ENCODE measurements at places on chromosomes 1 and 21.

GRCh38 chr1:219337588-219337987 is 163.9 kb downstream of the LYPLAL1 start:
- DNase-seq: no peak

GRCh38 chr21:32921632-32922230 is 104.0 kb upstream of the OLIG2 start:
- peak; percentile 48 for DNase-seq

GRCh38 chr1:63107066-63107465 is 215.3 kb upstream of the FOXD3 start:
- no peak for DNase-seq

DNA sequence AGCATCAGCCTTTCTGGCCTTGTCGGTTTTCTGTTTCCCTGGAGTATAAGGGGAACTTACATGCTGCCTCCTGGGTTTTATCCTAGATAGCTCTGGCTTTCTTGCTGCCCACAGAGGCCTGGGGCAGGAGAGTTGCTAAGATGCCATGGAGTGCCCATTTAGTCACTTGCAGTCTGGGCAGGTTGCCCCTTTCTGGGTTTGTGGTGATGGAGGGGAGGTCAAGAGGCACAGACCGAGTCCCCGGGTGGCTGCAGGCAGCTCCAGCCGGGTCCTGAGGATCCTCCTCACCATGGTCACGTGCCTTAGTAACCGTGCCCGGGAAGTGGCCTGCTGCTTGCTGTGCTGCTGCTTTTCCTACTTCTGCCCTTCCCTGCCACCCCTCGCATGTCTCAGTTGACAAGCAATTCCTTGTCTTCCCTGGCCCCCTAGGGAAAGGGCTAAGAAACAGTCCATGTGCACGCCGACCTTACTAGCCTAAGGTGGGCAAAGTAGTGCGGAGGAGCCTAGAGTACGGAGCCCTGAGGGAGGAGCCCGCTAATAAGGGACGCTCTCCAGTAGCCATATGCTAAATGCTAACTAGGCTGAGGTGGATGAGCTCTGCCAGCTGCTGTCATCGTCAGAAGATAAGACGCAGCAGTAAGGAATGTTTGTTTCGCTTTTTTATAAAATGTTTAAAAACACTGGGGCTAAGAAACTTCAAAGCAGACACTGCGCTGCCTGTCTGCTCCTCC is 34.8 kb downstream of the CLCA1 start:
- no peak for DNase-seq

DNA sequence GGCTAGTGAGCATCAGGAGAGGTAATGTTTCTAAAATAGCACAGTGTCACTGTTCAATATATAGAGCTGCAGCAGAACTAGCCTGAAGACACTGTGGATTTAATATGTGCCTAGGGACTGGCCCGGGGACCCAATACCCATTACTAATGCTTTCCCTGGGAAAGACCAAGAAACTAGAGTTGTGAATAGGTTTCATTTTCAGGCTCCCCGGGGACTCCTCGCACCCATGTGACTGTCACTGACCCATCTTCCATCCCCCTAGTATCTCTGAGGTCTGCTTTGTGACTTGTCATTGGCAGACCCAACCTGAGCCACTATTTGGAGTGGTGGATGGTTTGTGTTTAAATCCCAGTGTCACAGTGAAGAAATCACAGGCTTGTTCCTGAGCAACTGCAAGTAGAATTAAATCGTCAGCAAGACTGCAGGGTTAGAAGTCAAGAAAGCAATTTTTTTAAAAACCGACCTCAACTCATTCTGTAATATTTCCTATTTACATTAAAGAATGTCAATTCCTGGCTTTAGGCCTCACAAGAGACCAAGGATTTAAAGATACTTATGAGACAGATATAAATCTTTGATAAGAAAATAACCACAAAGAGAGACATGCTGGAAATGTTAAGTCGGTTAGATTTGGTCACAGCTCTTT is 130.0 kb upstream of the TNR start:
- no peak for DNase-seq

DNA sequence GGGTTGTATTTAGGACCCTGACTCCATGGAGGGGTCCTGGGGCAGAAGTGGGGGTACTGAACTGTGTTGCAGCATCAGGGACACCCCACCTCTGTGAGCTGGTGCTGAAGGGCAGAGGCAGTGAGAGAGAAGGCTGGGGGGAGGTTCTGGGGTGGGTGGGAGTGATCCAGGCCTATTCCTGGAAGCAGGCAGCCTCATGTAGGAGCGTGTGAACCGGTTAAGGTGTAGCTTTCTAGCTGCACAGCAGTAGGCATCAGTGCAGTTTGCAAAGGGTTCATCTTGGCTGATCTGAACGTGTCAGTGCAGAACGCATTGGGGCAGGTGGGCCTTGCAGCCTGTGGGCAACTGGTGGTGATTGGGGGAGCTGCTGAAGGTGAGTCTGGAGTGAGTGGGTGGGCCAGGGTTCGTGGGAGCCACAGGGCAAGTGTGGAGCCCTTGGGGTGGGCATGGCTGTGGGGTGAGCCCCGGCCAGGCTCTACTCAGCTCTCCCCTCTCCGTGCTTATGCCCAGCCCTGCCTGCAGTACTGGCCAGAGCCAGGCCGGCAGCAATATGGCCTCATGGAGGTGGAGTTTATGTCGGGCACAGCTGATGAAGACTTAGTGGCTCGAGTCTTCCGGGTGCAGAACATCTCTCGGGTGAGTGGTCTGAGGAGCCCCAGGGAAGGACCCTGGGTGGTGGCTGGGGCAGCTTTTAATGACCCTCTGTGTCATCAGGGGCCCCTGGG is 86.7 kb downstream of the PTPRU start:
- DNase-seq: no peak

DNA sequence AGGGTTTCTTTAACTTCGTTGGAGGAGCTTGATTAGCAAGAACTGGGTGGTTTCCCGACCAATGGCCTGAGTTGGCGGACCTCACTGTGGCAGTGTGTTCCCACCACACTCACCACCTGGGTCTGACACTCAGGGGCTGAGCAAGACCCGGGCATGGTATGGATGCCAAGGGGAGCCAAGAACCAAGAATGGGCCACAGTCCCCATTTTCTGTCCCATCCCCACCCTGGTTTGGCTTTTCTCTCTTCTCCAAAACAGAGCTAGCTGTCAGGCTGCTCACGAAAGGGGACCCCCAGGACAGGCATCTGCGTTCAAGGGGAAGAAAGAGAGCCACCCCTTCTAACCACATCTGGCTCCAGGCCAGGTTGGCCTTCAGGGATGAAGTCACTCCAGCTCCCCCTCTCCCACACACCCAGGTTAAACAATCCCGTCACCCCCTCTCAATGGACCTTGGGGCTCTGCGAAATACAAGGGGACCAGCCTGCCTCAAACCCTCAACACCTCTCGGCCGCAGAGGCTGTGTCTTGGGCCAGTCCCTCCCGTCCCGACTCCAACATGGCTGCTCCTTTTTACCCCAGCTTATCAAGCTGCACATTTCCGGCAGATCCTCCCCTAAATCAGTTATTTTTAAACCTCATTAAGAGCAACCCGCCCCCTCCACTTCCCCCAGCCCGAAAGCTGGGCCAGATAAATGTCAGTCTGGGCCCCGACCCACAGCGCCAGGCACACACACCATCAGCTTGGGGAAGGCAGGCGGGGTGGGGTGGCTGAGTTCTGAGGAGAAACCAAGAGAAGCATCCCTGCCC is 3.4 kb downstream of the TAGLN2 start:
- no peak for DNase-seq

DNA sequence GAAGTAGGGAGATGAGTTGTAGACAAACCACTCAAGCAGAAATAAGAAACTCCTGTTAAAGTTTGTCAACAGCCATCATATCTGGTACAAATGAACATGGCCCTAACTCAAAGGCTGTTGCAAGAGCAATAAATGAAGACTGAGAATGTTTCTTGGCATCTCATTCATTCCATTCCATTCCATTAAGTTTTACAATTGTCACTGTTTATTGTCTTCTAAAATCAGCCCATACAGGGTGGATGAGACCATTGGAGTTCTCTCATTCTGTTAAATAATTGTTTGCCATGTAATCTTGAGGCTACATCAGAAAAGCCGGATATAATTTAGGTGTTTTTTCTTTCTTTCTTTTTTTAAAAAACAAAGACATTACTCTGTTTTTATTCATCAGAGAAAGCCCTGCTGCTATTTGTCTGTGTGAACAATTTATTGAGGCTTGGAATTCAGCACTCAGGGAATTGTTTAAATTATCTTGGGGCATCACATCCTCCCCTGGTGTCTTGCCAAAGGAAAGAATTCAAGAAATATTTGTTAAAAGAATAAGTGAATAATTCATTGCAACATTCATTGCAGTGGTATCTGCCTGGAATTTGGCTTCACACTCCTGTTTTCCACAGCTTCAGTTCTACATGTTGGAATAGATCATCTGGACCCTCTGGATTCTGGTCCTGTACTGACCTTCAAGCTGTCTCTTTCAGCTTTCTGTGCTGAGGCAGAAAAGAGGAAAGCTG is 604.5 kb downstream of the PLPP3 start:
- no peak for DNase-seq

- no peak for DNase-seq
Measured at GRCh38 chr21:38821959-38822682, 16.4 kb downstream of the ETS2 start.

DNA sequence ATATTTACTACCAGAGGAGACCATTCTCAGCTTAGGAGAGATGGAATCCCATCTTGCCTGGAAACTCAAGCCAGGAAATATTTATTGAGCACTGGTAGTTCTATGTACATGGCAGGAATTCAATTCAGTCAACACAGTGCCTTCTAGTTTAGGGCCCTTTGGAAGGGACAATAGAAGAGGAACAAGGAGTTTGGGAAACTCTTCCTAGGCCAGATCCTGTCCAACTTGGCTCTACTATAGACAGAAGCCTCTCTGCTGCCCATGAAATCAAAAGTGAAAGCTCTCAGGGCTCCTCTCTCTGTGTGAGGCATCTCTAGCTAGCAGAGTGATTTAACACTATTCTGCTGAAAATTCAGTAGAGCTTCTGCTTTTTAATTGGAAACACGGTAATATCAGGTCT is 244.6 kb upstream of the MAP1LC3C start:
- no peak for DNase-seq

- DNase-seq: peak; percentile 16
Measured at GRCh38 chr1:245673881-245674414, 519.2 kb downstream of the KIF26B start.

DNA sequence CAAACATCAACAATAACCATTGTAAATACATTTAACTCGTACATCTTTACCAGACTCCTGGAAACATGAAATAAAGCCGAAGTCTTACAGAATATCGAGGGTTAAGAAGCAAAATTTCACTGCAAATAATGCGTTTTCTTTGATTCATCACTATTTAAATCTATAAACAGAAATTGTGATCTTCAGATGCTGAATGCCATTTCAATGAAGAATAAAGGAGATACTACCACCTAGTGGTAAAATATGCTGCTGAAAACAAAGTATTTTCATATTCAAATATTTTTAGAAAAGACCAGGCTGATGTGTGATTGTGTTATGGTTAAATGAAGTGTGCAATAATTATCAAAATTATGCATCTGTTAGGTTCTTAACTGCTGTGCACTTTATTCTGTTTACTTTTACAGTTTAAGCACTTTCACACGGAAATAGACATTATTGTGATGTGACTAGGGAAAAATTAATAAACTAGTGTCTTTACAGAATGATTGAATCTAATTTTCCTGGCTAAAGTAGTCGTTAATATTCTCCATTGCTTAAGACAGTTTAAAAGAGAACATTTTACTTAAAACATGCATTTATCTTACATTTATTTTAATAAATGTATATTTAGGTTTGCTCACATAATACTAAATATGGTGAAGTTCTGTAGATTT is 1093.1 kb downstream of the MRPL39 start:
- peak; percentile 4 for DNase-seq

GRCh38 chr1:159084152-159084551 is 7.6 kb upstream of the AIM2 start:
- no peak for DNase-seq

DNA sequence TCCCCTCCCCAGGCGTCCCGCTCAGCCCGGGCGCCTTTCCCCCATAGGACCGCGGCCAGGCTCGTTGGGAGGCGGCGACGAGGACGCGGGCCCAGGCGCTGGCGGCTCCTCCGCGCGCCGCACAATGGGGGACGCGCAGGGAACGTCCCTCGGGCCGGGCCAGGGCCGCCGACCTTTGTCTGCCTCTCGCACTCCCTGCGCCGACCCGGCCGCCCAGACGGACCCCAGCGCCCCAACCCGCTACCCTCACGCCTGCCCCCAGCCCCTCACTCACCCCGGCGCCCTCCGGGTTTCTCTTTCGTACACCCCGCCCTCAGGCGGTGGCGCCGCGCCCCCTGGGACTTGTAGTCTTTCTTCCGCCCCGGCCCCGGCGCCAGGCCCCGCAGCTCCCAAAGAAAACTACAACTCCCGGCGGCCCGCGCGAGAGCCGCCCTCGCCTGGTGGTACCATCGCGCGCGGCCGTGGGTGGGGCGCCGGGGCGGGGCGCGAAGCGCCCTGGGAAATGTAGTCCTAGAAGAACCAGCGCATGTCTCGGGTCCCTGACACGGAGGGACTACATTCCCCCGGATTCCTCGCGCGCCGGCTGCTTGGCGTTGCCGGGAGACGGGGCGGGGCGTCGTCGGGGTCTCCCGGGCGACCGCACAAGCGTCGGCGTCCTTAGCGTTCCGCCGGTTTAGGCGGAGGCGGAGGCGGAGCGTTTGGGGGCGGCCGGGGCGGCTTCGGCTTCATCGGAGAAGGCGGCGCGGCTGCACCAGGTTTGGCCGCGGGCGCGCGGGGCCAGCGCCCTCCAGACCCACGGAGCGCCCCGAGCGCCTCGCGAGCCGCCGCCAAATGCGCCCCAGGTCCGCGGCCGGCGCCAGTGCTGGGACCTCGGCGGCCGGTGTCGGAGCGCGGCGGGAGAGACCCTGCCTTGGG is at the start of gene C1orf159:
C1orf159 (minus strand) TSS at position 304 of the 915 bp plus-strand sequence. CDS start 24,546 bp downstream, outside the sequence.
- peak; percentile 96 for DNase-seq

DNA sequence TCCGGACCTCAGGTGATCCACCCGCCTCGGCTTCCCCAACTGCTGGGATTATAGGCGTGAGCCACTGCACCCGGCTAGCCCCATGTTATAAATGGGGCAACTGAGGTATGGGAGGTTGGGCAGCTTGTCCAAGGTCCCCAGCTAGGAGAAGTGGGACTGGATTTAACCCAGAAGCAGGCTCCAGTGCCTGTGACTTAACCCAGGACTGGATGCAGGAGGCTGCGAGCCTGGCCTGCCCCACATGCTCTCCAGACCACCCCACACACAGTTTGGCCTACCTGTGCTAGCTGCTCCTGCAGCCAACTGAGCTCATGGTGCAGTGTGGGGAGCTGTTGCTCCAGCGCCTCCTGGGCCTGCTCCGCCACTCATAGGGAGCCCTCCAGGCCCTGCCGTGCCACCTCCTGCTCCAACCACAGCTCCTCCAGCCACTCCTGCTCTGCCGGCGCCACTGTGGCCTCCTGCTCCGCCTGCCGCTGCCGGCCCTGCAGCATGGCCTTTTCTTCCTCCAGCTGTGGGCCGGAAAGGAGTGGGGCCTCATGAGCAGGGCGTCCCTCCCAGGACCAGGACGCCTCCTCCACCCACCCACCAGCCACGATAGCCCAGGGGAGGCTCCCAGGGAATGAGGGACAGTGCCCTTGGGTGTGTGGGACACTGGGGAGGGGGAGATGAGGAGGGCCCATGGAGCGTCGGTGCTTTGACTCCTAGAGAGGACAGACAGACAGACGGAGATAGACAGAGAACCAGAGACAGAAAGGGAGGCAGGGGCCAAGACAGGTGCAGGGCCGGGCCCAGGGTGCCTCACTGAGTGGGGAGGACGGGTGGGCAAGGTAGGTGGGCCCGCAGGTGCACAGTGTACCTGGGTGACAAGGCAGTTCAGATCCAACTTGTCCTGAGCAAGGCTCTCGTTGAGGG is 12.4 kb upstream of the NBPF1 start:
- DNase-seq: no peak

- no peak for DNase-seq
Measured at GRCh38 chr1:92404661-92405060, 82.1 kb downstream of the GFI1 start.

All from NB4 (cell line).